ENCODE measurements at places on chromosomes 7 and 10.

GRCh38 chr7:106314875-106315274, 30.1 kb upstream of the NAMPT start:
- no peak for DNase-seq

DNA sequence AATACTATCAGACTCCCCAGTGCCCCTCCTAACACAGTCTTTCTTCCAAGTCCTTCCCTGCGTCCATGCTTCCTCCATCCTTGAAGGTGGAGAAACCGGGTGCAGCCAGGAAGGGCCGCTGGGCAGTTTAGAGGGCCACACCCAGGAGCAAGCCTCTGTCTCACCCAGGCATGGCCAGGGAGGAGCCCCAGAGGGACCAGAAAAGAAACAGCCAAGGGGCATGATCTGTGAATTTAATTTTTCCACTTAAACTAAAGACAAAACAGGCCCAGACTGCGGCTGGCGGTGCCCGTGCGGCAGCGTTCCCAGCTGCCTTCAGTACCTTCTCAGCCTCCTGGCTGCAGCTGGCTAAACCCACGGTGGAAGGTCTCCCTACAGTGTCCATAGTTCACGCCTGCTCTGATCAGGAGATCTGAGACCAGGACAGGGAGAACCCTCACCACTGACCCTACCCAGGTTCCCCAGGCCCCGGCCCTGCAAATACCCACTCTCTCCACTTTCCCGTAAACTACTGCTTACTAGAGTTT, 12.9 kb downstream of the UNCX start:
- no peak for DNase-seq

DNA sequence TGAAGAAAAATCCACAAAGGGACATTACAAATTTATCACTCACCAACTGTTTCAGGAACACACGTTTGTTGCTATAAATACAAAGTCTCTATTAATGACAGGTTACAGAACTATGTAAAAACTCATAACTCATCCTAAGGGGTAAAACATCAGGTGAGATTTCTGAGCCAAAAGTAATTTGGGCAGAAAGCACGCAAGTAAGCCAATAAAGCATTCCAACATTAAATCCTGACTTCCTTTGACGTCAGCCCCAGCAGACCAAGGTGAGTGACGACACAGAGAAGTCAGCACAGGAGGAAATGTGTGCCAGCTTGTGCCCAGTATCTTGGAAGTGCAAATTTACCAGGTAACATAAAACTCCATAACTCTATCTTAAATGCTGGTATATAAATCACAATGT, 45.7 kb downstream of the IMMP2L start:
- no peak for DNase-seq

- no peak for DNase-seq
Observed at GRCh38 chr10:16520900-16521299, 779 bp downstream of the C1QL3 start.

DNA sequence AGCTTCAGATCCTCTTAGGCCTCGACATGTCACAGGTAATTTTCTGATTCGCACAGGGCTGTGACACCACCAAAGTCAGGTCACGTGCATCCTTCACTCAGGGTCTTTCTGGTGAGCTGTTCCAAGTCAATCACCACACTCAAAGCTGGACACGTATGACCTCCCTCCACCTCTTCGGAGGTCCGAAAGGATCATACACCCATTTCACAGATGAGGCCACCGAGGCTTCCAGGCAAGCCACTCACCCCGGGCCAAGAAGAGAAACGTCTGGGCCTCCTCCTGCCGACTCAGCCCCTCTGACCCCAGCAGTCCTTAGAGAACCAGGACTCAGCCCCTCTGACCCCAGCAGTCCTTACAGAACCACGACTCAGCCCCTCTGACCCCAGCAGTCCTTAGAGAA, 74.6 kb downstream of the FOXL3 start:
- DNase-seq = no peak

DNA sequence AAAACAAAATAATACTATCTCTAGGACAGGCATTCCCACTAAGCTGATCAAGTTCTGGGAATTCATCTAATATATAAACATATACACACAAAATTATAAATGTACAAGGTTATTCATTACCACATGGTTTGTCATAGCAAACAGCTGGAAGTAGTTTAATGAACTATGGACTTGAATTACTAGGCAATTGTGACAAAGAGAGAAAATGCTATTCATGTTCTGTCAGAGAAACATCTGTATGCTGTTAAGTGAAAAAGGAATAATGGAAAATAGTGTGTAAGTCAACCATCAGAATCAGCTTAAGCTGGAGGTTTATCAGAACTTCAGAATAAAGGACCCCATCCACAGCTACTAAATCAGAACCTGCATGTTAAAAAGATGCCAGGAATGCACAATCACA, 2.8 kb downstream of the ZNF248 start:
- DNase-seq = no peak

DNA sequence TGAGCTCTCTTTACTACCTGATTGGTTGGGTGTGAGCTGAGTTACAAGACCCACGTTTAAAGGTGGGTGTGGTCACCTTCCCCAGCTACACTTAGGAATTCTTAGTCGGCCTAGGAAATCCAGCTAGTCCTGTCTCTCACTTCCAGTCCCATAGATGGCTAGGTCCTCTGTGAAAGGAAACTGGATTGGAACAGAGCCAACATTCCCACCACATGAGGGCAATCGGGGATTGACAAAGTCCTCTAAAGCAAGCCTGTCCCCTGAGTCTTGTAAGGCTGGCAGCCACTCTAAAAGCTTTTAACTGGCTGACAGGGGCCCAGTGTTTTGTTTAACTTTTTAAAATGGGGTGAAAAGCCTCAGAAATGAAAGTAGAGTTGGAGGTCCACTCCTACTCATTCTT, 15.1 kb upstream of the CROT start:
- no peak for DNase-seq

- DNase-seq = no peak
Observed at GRCh38 chr7:116305485-116306408, 95.4 kb downstream of the TES start.

GRCh38 chr10:44980309-44981171, 1.9 kb upstream of the DEPP1 start:
- no peak for DNase-seq

DNA sequence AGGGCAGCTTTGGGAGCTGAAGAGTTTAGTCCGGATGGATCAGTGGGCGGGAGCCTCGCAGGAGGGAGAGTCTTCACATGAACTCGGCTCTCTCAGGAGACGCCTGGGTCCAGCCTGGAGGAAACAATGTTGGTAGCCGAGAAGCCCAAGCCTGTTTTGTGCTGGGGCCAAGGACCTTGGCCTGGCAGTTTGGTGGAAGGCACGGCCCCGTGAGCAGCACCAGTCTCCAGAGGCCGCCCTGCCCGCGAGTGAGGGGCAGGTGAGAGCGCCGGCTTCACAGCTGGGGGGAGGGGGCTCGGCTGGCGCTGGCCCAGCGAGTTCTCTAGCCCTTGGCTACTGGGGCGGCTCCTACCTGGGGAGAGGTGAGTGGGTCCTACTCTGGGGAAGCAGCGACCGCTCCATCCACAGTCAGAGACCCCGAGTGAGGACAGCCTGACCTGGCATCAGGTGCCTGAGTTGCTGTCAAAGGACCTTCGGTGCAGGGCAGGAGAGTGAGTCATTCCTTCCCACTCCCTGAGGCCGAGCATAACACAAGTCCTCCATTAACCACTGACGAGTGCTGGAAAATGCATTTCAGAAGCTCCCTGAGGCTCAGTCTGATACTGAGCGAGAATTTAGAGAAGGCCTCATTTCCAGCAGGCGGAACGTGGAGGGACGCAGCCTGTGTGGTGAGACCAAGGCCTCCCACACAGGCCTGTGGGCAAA, 89.3 kb upstream of the DIP2C start:
- DNase-seq = no peak

DNA sequence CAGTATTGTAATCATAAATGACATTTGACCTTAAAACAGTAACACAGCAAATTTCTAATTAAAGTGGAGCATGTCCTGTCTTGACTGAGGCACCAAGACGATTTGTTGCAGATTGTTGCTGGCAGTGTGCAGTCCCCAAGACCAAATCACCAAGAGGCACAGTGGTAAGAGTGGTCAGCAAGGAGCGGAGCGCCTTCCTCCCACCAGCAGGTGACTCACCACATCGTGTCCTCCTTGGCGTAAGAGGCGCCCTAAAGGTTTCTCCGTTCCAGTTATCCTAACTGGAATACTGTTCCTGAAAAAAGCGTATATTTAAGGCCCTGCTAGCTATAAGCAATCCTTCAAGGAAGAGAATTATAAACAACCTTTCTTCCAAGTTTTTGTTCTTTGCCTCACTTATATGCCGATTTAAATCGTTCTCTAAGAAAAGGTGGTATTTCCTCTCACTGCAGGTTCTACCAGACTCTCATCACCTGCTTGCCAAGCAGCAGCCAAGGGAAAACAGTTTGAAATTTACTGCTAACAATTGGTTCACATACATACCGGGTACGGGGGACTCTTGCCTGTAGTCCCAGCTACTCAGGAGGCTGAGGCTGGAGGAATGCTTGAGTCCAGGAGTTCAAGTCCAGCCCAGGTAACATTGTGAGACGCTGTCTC, 10.7 kb upstream of the REPIN1 start:
- no peak for DNase-seq

DNA sequence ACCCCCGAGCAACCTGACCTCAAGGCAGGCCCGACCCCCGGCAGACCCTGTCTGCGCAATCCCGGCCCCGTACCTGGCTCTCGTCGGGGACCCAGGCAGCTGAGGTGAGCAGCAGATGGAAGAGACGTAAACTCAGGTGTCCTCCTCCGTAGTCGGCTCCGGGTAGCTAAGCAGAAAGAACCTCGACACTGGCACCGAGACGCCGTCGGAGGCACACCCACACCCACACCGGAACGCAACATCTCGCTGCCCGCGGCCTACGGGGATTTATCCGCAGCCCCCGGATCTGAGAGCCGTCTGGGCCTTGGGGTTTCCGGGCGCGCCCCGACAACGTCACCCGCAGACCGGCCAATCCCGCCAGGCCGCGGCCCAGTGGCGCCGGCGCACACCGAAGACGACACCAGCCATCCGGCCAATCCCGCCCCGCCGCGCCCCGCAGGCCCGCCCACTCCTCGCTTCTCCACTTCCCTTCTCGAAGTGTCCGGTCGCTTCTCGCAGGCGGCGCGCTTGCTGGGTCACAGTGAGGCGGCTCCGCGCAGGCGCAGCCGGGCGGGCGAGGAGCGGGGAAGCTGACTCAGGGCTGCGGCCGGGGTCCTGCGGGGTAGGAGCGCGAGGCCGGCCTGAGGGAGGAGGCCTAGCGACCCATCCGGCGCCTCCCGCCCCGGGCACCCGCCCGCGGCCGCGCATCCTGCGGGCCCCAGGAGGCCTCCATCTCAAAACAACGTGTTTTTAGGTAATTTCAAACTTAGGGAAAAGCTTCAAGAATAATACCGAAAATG, at the start of gene ZFAND2A:
TSS of gene ZFAND2A (minus strand) at position 306 of the 779 bp plus-strand sequence. CDS start 1,984 bp downstream, outside the sequence.
- DNase-seq = peak; percentile 99

- no peak for DNase-seq
Observed at GRCh38 chr7:77561352-77561751, 24.3 kb downstream of the PTPN12 start.

DNA sequence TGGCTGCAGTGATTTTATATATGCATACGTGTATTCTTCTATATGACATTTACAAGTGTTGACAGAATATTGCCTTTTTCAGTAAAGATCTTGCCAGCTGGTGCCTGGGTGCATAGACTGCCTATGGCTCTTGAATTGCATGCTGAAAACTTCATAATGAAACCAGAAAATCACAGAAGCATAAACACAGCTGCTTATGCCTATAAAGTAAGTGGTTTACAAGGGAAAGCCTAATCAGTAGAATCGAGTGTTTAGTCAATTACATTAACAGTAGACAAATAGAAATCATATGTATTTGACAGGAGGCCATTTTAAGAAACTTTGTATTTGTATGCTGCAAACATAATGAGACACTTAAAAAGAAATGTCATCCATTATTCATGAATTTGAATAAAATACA, 82.5 kb downstream of the TMEM168 start:
- DNase-seq = no peak
